ENCODE measurements at places on chromosomes 16 and 17.

DNA sequence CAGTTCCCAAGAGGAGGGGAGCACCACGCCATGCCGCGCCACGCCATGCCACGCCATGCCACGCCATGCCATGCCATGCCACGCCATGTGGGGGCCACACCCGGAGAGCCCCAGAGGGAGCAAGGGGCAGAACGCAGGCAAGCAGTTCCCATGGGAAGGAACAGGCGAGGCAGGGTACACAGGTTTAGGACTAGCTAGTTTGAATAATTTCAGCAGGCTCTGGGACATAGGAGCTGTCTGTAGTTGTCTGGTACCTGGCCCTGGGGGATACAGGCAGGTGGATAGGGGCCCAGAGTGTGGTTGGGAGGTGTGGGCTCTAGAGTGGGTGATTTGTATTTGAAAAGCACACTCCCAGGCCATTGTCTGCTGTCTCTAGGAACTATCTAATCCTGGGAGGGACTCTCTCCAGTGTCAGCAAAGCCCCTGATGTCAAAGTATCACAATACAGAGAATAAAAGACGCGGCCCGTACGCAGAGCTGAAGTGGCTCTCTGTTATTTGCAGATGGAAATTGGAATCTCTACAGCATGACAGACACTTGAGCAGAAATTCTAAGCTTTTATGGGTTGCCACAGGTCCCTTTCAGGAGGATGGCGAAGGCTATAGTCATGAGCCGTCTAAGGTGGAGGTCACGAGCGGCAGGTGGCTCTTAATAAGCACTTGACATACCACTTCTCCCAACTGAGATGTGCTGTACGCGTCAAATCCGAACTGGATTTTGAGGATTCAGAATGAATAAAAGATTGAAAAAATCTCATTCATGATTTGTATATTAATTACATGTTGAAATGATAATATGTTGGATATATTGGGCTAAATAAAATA lies 220.8 kb upstream of the TNRC6C start:
- no peak for DNase-seq

- DNase-seq: no peak
Observed at GRCh38 chr16:10003486-10003885, 178.7 kb downstream of the GRIN2A start.

DNA sequence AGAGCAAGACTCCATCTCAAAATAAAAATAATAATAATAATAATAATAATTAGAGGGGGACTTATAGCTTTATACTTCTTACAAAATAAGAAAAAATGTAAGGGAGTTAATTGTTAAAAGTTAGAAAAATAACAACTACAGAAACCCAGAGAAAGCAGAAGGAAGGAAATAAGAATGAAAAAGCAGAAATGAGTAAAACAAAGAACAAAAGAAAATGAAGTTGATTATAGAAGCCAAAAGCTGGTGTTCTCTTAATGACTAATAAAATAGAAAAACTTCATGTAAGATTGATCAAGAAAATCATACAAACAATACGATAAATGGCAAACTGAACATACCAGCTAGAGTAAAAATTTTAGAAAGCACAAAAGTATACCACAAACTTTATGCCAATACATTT lies 6.8 kb upstream of the NSMCE1 start:
- DNase-seq: no peak

DNA sequence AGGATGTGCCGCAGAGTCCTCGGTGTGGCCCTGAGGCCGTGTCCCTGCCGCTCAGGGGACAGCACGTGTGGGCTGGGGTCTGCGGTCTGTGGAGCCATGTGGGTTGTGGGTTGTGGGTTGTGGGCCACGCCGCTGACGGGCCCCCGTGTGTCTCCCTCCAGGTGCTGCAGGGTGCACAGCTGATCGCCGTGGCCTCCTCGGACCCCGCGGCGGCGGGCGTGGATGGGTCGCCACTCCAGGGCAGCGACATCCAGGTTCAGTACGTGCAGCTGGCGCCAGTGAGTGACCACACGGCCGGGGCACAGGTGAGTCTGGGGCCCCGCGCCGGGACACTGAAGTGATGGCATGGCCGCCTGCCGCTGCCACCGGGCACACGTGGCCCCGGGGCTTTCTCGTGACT lies 120.7 kb downstream of the BANP start:
- no peak for DNase-seq

- DNase-seq: no peak
Observed at GRCh38 chr17:36609498-36609862, 8.1 kb downstream of the MRM1 start.

DNA sequence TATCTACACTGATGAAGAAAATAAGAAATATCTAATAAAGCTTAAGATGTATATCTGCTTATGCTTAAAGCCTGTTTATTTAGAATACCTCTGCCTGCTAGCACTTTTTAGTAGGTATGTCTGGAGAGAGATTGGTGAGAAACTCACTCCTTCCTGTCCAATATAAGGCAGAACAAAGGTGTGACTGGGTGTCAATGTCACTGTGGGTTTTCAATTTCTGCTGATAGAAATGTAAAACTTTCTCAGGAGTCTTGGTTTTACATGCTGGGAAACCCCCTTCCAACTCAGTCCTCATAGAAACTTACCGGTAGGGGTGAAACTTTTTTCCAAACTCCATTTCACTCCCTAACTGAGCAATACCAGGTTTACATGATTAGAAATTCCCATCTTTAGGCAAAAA lies 17.8 kb upstream of the MPHOSPH6 start:
- DNase-seq: no peak

GRCh38 chr17:21318439-21318838 lies 33.9 kb downstream of the MAP2K3 start:
- DNase-seq: peak; percentile 44

GRCh38 chr17:82065638-82066303 lies at the start of gene DUS1L:
Gene DUS1L, minus strand, starts transcription at chr17:82065804. Its CDS starts 745 bp downstream, at chr17:82065059.
- DNase-seq: peak; percentile 54

GRCh38 chr16:86858501-86858900 lies 280.2 kb downstream of the FOXL1 start:
- no peak for DNase-seq

DNA sequence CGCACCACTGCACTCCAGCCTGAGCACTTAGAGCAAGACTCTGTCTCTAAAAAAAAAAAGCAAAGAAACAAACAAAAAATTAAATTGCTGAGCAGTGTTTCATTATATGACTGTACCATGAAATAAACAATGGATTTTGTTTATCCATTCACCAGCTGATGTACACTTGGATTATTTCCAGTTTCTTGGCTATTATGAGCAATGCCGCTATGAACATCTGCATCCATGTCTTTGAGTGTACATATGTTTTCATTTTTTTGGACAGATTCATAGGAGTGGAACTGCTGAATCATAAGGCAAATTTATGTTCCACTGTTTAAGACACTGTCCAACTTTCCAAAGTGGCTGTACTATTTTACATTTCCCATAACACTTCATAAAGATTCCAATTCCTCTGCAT lies 8.0 kb downstream of the RNF157 start:
- no peak for DNase-seq

GRCh38 chr16:87409781-87410180 lies 17.6 kb downstream of the MAP1LC3B start:
- no peak for DNase-seq

DNA sequence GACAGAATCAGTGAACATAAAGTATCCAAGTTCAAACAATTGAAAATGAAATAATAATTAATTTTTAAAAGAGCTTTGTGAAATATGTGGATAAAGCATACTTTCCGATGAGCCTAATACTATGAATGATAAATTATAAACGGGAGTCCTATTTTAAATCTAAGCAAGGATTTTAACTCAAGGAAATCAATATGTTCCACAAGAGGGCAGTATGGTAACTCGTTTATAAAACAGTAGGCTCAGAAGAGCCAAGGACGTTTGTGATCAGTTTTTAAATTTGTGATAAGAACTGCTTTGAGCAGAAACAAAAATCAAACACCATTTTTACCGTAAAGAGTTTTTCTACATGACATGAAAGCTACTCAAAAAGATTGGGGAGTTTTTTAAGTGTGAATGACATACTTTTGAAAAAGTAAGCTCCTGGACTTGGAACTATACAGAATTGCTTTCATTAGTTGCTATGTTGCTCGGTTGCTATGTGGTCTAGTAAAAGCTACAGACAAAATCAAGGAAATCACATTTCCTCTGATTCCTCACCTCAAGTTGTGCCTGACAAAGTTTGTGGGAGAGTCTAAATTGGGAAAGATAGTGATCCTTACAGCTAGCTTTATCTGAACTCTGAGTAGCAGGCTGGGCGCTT lies 11.8 kb upstream of the TEKT1 start:
- DNase-seq: no peak

GRCh38 chr17:17766077-17766743 lies 70.6 kb downstream of the SREBF1 start:
- no peak for DNase-seq

DNA sequence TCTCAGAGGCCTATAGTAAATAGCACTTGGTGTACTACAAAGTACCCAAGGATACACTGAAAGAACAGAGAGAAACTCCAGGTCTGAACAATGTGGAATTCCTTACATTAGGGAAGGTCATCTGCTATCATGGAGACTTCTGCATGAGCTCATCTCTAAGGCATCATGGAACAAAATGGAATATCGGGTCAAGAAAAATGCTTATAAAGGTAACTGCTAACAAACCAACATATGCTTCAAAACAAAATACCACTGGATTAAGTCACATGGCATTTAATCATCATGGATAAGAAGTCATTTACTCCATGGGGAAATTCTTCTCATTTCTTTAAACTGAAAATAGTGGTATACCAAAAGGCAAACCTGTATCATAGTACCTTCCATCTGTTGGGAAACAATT lies 34.2 kb downstream of the TXNDC11 start:
- DNase-seq: no peak

- DNase-seq: no peak
Observed at GRCh38 chr17:33854596-33854995, 400.5 kb upstream of the CCL2 start.

DNA sequence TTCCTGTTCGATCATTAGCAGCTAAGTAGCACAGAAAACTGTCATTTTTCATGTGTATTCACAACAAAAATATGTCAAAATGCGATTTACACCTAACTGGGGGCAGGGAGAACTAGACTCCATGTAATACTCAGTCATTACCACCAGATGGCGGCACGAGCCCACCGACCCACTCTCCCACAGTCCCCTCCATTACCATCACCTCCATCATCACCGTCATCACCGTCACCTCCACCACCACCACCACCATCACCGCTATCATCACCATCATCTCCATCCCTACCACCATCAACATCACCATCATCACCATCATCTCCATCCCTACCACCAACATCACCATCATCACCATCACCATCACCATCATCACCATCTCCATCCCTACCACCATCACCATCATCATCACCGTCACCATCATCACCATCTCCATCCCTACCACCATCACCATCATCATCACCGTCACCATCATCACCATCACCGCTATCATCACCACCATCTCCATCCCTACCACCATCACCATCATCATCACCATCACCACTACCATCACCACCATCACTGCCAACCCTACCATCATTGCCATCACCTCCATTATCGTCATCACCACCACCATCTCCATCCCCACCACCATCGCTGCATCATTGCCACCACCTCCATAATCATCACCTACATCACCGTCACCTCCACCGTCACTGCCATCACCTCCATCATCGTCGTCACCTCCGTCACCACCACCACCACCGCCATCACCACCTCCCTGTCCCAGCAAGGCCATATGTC lies 14.4 kb downstream of the NDUFAF8 start:
- peak; percentile 52 for DNase-seq

DNA sequence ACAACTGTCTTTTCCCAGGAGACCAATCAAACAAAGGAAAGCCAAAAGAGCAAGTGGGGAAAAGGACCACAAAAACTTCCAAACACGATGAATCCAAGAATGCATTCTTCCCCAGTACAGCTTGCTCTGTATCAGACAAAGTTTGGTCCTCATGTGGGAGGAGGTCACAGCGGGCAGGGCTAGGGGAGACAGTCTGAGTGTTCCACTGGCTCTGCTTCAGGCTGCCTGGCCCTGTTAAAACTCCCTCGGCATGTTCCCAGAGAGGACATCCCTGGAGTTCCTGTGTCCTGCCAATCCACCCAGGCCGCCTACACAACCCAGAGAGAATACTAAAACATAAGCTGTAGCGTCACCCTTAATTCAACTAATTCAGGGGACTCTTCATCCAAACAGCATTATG lies 415.1 kb upstream of the DYNLRB2 start:
- DNase-seq: no peak

DNA sequence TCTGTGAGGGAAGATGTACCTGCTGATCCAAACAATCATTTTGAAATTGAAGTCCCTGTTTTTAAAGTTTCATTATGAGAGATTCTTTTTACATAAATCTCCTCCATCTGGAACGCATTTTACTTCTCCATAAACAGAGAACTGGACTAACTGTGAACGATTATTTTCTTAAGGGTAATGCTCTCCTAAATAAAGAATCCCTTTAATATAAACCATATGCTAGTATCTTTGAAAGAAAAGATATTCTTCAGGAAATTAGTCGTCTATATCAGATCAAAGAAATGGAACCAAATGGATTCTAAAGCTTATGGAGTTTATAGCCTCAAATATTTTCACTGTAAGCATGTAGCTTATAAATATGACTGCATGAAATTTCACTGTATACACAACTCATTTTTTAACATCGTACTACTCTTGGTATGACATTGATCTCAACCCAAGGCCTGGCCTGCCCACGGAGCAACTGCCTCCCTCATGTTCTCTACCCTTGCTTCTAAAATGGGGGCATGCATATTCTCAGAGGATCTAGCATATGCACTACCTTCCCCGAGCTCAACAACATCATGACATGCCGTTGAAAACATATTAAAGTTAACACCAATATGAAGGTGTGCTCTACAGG lies 66.4 kb downstream of the MYH10 start:
- no peak for DNase-seq

DNA sequence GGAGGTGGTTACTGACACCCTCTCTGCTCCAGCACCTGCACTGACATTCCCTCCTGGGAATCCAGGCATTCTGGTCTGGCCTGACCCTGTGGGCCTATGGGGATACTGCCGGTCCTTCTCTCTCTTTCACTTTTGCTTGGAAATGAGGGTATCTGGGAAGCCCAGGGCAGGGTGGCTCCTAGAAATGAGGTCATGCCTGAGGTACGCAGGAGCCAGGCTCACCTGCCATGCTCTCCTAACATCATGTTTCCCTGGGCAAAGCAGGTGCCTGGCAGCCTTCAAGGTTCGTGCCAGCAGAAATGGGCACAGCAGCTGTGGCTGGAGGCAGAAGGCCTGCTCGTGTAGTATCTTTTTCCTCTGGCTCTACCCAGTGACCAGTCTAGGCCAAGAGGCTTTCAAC lies 3.3 kb downstream of the ITGA3 start:
- no peak for DNase-seq

DNA sequence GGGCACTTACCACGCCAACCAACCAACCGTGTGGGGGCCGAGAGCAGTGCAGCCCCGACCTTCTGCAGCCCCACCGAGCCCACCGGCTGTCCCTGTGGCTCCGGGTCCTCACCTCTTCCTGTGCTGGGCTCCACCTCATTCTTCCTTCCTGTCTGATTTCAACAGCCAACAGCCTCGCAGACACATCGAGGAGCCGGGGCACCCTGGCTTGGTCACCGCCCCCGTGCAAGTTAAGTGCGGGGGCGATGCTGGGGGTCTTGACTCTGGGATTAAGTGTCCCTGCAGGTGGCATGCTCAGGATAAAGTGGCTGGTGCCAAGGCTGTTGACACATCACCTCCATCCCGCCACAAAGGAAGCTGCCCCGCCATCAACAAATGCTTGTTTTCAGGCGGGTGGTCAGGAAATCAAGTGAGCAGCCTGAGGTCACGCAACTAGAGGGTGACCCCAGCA lies at the start of gene NLRC3:
Gene NLRC3, minus strand, starts transcription at position 102 of the 451 bp plus-strand sequence. CDS start 12,367 bp downstream, outside the sequence.
- peak; percentile 29 for DNase-seq
